ENCODE measurements at places on chromosomes 1 and 21. TPM values are rescaled to one million over a fixed set of nuclear protein-coding genes. Genes with fewer than 3 reads are reported as not detected.
A peak's percentile ranks its signal among the peaks of the same experiment; 100 is the strongest.

Gene KCNA3
- total RNA-seq, result 42.9 TPM

Gene EFNA1
- 10.1 TPM for total RNA-seq

Gene ZNF593OS
- total RNA-seq, result not detected

- no peaks in the 10 kb centered on the region for H3K27me3 ChIP-seq
- DNase-seq, result no peak
- H3K4me1 ChIP-seq, result peaks cover 19% of the 10 kb centered on the region
- no peaks in the 10 kb centered on the region for H3K36me3 ChIP-seq
These were observed 129.5 kb upstream of the KIAA0040 start for GRCh38 chr1:175322109-175322508.

Gene MTMR11
- 6.5 TPM for total RNA-seq

Gene USP16
- total RNA-seq, result 39.4 TPM

DNA sequence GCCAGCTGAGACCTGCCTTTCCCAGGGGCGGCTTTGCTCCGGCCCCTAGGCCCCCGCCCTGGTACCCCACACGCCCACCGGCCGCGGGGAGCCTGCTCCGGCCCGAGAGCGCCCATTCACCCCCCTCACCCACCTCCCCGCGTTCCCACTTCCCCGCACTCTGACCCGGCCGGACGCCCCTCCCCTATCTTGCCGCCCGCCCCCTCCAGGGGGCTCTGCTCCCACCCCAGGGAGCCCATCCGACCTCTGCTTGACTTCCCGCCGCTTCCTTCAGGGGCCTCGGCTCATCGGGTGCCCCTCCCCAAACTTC lies 466 bp downstream of the HTR6 start:
- no peak overlapping the region for H3K27ac ChIP-seq
- H3K4me3 ChIP-seq, result no peak overlapping the region
- H3K36me3 ChIP-seq, result no peaks in the 10 kb centered on the region
- peaks cover 13% of the 10 kb centered on the region for H3K4me1 ChIP-seq
- H3K27me3 ChIP-seq, result peaks cover 56% of the 10 kb centered on the region
- DNase-seq, result no peak

- peaks cover 5% of the 10 kb centered on the region for H3K4me1 ChIP-seq
- peaks cover 17% of the 10 kb centered on the region for H3K36me3 ChIP-seq
- no peak overlapping the region for H3K27ac ChIP-seq
These were observed 12.8 kb upstream of the MPL start for GRCh38 chr1:43324810-43325209.

Gene PLD5
- total RNA-seq, result 1.0 TPM

- peaks cover 59% of the 10 kb centered on the region for H3K4me1 ChIP-seq
- H3K27me3 ChIP-seq, result no peaks in the 10 kb centered on the region
- H3K27ac ChIP-seq, result peak overlapping the region; percentile 94
- peak overlapping the region; percentile 88 for H3K4me3 ChIP-seq
- peak; percentile 95 for DNase-seq
- no peaks in the 10 kb centered on the region for H3K36me3 ChIP-seq
These were observed 660 bp downstream of the GCLM start for GRCh38 chr1:93908394-93909145.

DNA sequence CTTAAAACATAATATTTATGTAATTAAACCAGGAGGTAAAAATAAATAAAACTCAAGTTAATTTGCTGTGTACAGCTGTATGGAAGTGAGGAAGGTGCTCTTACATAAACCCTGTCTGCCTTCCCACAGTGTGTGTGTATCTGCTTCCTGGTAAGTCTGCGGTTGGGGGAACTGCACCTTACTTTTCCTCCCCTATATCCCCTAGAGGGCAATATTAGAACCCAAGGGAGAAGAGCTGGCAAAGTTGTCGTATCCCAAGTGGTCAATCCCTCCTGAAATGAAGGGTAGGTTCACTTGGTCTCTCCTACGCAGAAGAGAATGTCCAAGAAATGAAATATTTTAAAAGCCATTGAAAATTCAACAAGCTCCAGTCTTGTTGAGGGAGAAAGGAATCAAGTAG lies 17.8 kb upstream of the JAK1 start:
- H3K4me1 ChIP-seq, result no peaks in the 10 kb centered on the region
- no peaks in the 10 kb centered on the region for H3K27me3 ChIP-seq
- H3K27ac ChIP-seq, result no peak overlapping the region
- no peak overlapping the region for H3K4me3 ChIP-seq
- no peaks in the 10 kb centered on the region for H3K36me3 ChIP-seq
- no peak for DNase-seq

GRCh38 chr1:32338637-32339145 lies 2.7 kb upstream of the MARCKSL1 start:
- DNase-seq, result peak; percentile 62
- H3K27me3 ChIP-seq, result no peaks in the 10 kb centered on the region
- H3K27ac ChIP-seq, result peak overlapping the region; percentile 91

Gene C21orf58
- total RNA-seq, result 4.7 TPM

DNA sequence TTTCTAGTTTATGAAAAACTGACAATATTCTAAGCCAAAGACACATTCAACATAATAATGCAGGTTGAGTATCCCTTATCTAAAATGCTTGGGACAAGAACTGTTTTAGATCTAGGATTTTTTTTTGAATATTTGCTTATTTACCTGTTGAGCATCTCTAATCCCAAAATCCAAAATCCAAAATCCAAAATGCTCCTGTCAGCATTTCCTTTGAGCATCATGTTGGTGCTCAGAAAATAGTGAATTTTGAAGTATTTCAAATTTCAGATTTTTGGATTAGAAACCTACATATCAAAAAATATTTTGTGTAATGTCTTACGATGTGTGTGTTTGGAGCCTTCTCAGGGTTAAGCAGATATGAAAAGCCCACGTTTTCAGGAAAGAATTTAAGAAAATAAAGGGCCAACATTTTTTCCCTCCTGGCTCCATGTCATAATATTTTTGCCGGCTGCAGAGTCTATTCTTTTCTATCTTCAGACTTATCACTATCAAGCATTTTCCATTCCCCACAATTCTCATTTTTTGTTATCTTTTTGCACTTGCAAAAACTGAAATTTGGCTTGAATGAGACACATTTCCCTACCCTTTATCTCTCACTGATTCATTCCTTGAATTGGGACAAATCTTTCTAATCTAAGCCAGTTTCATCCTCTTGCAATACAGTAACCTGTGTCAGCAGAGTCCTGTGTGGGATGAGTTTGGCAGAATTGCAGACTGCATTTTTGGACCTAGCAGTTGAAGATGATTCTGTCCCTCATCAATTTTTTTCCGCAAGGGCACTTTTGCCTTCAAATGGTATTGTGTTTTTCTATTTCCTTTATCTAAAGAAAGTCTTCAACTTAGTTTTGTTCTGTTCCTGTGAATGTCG lies 233.9 kb downstream of the DISC1 start:
- H3K27me3 ChIP-seq, result no peaks in the 10 kb centered on the region
- no peak for DNase-seq
- no peaks in the 10 kb centered on the region for H3K36me3 ChIP-seq
- peaks cover 3% of the 10 kb centered on the region for H3K4me1 ChIP-seq
- H3K4me3 ChIP-seq, result no peak overlapping the region
